Hypothalamus (tissue), 51 donors: ENCODE measurements at places on chromosomes 4 and X.

- DNase-seq, result no peak
Measured at GRCh38 chr4:155569960-155570515, 96.6 kb upstream of the GUCY1A1 start.

DNA sequence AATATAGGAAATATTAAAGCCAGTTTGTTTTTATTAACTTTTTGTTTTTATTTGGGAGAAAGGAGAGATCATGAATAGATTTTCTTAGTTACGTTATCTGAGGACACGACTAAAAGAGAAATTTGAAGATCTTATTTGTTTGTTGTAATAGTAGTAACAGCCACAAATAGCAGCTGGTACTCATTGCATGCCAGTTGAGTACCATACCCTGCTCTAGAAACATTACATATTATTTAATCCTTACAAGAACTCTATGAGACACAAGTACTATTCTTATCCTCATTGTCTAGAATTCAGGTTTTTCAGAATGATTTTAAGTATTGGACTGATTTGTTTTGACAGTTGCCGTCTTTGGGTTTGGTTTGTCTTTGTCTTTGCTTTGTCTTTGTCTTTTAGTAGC, 31.8 kb downstream of the USP53 start:
- DNase-seq, result no peak

GRCh38 chr4:25258980-25259578, 25.2 kb downstream of the PI4K2B start:
- no peak for DNase-seq

GRCh38 chr4:169208090-169208455, 62.7 kb downstream of the SH3RF1 start:
- no peak for DNase-seq

DNA sequence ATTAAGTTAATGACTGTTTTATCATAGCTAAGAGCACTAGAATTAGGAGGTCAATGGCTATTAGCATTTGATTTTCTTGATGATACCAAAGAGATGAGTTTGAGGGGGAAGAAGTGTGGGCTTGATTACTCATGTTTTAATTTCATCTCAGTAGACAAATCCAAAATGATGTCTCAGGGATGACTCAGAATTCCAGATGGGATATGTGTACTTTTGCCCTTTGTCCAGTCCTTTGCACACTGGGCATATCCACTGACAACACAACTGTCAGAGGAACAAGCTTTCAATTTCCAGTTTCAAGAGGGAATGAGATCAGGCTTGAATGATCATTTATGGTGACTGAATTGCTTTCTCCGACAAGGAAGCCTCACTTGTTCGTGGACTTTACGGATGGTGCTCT, 325.3 kb upstream of the FTHL17 start:
- no peak for DNase-seq

- DNase-seq, result no peak
Measured at GRCh38 chr4:57093845-57094831, 16.0 kb downstream of the IGFBP7 start.

DNA sequence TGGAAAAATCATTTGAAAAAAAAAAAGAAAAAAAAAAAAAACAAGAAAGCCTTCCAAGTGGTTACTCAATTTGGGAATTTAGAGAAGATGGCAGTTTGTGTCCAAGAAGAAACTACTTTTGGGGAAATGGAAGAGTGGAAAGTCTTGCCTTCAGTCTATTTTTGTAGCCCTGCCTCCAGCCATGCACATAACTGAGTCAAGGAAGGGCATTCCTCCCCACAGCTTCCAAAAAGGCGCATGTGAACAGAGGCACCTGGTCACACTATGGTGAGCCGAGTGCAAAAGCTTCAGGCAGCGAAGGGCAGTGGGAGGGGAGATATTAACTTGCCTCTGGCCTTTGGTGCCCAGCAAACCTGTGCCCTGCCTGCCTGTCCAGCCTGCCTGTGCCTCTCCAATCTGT, 163.7 kb downstream of the SMIM20 start:
- no peak for DNase-seq

DNA sequence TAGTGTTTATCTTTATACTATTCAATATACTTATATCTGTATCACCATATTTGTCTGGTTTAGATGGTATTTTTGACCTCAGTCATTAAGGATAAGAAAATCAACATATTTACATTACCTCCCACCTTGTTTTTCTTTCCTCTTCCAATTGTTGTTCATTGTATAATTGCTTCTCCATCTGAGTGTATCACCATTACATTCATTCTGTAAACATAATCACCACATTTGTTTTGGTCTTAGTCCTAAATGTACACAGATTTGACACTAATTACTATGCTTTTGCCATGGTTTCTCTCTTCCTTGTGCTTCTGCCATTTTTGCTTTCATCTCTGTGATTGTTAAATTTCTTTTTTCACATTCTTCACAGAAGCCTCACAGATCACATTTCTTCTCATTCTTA, 12.7 kb downstream of the ARMCX6 start:
- no peak for DNase-seq

DNA sequence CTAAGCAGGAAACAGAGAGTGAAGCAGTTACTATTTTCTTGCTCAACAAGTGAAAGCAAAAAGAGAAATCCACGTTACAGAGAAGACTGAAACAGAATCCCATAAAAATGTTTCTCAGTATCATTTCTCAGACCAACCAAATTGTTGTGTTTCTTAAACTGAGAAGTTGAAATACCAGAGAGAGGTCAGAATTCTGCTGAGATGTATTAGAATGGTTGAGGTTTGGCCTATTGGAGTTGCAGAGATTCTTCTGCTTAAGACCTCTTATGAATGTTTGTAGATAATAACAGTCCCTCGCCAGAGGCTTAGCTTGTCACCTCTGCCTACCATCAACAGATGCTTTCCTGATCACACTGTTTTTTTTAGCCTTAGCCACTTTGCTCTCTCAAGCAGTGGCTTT, 481.4 kb downstream of the TRIML1 start:
- DNase-seq, result no peak

- no peak for DNase-seq
Measured at GRCh38 chrX:9942086-9942485, 25.1 kb upstream of the CLDN34 start.
